ENCODE measurements at places on chromosomes 2 and 18.

- DNase-seq = peak; percentile 34
Observed at GRCh38 chr2:46171411-46171953, 125.7 kb upstream of the EPAS1 start.

- DNase-seq = peak; percentile 40
Observed at GRCh38 chr2:18516112-18516511, 44.3 kb downstream of the RDH14 start.

GRCh38 chr2:104733226-104733943 lies 120.5 kb upstream of the POU3F3 start:
- DNase-seq = no peak

- no peak for DNase-seq
Observed at GRCh38 chr2:105125428-105125827, 87.6 kb downstream of the MRPS9 start.

- DNase-seq = no peak
Observed at GRCh38 chr2:149652926-149653325, 65.4 kb upstream of the MMADHC start.

- no peak for DNase-seq
Observed at GRCh38 chr2:170587922-170588321, 127.2 kb upstream of the SP5 start.

DNA sequence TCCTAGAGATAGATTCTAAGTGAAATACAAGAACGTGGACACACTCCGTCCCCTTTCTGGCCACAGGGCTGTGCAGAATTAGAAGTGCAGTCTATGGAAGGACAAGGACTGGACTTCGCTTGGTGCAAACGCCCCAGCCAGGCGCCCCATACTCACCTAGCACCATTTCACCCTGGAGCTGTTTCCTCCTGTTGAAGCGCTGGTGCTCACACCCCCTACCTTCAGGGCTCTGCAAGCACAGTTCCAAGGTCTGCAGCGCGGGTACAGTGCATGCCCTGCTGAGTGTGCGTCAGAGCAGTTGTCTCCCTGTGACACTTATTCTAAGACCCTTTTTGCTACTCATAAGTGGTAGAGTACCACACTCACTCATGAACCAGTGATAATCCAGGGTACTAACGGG lies 3.0 kb downstream of the HPCAL1 start:
- no peak for DNase-seq

Data from Caki2 (cell line).